HFFc6 (cell line): ENCODE measurements at places on chromosomes 4 and X.

DNA sequence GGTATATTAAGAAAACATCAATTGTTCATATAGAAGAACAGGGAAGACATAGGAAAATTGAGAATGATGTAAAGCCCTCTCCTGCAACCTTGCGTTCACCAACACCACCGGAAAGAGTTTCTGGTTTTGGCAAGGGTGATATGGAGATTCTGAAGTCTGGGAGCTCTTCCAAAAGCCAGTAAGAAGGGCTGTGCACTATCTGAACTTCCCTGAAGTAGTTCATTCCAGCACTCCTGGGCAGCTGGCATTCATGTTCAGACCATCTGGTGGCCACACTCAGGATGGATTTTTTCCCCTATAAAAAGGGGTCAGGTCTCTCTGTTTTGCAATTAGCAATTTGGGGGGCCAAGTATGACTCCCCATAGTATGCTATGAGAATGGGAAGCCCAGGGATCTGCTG lies 15.4 kb upstream of the TLR2 start:
- no peak for DNase-seq

DNA sequence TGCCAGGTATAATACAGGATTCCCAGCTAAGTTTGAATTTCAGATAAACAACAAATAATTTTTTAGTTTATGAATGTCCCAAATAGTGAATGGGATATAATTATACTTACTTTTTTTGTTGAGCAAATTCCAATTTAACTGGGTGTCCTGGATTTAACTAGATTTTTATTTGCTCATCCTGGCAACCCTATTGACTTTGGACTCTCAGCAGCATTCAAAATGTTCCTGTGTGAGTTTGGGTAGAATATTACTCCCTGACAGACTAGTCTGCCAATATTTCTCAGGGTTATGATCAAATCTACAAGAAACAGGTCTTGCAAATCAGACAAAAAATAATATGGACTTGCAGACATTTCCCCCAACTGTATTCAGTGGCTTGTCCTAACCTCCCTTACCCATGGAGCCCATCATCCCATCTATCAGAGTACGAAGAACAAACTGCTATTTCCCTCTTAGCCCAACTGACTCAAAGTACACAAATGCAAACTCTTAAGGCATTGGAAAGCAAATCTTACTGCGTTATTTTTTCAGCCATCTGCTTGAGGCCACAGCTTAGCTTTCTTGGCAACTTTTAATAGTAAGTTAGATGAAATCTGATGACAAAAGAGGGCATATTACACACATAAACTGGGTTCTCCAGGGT lies 20.7 kb downstream of the SETD7 start:
- DNase-seq: no peak

DNA sequence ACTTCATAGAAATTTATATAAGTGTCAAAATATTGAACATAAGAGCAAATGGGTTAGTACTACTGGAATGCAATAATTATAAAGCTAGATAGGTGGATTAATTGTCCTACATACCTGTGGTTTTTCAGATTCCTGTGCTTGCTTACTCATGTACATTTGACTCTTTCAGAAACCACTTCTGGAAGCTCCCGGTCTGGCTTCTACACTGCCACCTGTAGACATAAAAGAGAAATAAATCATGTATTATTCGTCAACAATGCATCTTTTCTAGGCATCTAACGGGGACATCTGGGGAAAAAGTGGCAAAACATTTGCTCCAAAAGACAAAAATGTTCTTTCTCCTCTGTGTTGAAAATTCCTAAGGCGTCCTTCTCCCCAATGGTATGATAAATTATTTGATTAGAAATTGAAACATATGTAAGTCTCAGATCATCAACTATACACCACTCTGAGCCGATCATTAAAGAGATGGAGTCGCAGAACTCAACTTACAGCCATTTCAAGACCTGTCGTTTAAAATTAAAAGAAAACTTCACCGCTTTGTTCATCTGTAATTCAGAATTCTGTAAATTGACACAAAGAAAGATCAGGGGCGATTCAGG lies 648.7 kb upstream of the DIPK2B start:
- peak; percentile 78 for DNase-seq

GRCh38 chr4:8916351-8916885 lies 44.8 kb upstream of the HMX1 start:
- no peak for DNase-seq

DNA sequence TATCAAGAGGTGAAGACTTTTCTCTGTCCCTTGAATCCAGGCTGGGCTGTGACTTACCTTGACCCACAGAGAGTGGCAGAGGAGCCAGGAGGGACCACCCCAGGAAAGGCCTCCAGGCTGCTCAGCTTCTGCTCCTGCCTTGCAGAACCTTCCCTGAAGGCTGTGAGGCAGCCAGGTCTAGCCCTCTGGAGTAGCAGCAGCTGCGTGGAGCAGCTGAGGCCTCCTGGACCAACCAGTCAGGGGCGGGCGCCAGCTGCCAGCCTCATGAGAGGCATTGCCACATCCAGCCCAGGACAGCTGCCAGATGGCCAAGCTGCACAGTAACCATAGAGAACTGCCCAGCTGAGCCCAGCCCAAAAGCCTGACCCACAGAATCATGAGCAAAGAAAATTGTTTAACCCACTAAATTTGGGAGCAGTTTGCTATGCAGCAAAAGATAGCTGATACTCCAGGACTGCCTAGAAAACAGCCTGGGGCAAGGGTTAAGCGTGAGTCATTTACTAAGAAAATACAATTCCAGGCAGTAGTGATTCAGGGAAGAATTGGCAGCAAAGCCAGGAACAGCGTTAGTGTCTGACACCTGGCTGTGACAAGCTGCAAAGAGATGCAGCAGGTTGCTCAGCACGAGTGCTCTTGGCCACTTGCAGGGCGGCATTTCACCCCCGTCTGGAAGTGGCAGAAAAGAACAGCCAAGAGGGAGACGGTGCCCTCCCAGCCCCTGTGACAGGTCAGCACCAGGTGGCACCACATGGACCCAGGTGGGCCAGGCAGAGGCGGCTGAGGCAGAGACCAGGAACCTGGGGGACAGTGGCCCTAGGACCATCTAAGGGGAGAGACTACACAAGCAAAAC lies 14.7 kb upstream of the PDE6B start:
- peak; percentile 74 for DNase-seq

GRCh38 chr4:53349091-53349491 lies 16.8 kb downstream of the SCFD2 start:
- DNase-seq: no peak

- DNase-seq: no peak
Measured at GRCh38 chr4:158652920-158653319, 18.8 kb downstream of the C4orf46 start.

- peak; percentile 98 for DNase-seq
Measured at GRCh38 chr4:76090241-76090691, 15.8 kb downstream of the ART3 start.

GRCh38 chr4:67576538-67576937 lies 18.0 kb downstream of the STAP1 start:
- DNase-seq: no peak

DNA sequence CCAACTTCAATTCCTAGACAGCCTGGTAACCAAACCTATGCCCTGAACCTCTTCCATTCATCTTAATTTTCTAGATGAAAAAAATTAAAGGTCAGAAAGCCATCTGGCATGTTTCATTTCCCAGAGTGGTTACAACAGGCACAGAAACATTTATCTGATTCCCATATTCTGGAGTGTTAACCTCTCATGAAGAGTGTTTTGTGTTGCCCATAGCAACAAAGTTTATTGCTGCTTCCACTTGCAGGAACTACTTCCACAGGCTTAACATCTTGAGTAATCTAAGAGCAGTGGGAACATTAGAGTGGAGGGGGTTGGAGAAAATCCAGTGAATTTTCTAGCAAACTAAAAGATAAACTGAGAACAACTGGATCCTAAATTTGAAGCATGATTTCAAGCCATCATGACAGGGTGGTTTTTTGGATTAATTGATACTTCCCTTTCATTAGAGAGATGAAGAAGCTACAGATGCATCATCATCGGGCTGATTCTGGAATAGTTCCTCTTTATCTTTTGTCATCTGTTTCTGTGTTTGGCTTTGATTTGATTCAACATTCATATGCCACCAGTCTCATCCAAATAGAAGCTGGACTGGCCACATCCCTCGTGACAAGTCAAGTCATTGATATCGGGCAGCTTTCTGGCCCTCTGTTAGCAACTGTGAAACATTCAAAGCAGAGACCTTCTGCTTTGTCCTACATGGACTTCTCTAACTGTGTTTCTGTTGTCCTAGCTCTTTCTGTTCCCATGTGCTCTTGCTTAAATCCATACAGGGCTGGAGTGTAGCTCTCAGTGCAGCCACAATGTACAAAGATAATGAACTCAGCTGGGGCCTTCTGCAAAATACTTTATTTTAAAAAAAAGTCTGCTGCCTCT lies 167.3 kb downstream of the MID1IP1 start:
- DNase-seq: peak; percentile 40

GRCh38 chrX:40872351-40872750 lies 137.0 kb upstream of the MED14 start:
- no peak for DNase-seq

GRCh38 chr4:26858947-26859401 lies 1.7 kb upstream of the STIM2 start:
- no peak for DNase-seq

DNA sequence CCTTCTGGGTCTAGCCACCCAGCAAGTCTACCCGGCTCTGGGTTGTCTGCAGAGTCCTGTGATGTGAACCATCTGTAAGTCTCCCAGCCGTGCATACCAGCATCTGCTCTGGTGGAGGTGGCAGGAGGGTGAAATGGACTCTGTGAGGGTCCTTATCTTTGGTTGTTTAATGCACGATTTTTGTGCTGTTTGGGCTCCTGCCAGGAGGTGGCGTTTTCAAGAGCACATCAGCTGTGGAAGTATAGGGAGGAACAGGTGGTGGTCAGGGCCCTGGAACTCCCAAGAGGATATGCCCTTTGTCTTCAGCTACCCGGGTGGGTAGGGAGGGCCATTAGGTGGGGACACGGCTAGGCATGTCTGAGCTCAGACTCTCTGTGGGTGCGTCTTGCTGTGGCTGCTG lies 66.5 kb upstream of the ZFP42 start:
- no peak for DNase-seq
